HTR-8/SVneo (cell line): ENCODE measurements at places on chromosomes 5 and 9.

GRCh38 chr9:116066221-116066620 lies 87.4 kb upstream of the PAPPA start:
- no peak for DNase-seq

GRCh38 chr5:4646715-4647375 lies 493.3 kb upstream of the ADAMTS16 start:
- DNase-seq, result no peak

DNA sequence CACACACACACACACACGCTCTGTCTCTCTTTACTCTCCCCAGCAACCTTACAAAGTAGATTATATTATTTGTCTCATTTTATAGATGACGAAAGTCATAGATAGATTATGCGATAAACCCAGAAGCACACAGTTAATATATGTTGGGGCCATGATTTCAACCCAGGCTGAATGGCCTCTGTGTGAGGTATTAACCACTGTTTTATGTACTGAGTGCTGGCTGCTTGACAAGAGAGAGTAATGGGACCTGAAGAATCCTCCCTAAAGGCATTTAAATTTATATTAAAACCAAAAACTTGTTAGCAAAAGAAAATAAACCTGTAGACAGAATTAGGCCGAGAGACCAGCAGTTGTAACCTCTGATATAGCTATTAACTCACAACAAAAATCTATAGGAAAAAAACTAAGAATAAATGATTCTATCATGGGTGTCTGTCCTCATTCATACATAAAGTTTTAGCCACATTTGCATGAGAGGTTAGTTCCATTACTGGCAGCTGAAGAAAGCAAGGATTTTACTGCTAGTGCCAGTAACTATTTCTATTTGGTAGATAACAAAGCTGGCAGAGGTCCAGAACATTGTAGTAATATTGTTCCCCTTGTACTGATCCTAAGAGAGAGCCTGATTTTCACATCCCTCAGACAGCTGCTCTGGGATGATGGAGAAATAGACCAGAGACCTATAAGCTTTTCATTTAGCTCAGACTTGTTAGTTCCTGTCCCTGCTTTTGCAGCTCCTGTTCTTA lies 250.9 kb downstream of the ADGRV1 start:
- no peak for DNase-seq

DNA sequence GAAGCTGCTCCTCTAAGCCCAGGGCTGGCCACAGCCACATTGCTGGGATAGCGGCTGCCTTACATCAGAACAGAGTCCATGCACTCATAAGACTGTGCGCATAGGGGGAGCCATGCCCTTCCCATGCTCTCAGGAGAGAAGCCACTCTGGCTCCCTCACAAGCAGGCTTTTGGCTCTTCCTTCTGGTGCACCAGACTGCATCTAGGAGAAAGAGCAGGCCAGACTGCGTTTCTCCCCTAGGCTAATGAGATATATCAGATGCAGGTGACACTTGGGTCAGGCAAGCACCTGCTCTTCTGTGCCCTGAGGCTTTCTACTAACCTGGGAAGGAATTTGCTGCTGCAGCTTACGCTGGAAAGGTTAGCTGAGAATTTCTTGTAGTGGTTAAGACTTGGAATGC lies 43.2 kb upstream of the BRINP1 start:
- DNase-seq, result no peak

DNA sequence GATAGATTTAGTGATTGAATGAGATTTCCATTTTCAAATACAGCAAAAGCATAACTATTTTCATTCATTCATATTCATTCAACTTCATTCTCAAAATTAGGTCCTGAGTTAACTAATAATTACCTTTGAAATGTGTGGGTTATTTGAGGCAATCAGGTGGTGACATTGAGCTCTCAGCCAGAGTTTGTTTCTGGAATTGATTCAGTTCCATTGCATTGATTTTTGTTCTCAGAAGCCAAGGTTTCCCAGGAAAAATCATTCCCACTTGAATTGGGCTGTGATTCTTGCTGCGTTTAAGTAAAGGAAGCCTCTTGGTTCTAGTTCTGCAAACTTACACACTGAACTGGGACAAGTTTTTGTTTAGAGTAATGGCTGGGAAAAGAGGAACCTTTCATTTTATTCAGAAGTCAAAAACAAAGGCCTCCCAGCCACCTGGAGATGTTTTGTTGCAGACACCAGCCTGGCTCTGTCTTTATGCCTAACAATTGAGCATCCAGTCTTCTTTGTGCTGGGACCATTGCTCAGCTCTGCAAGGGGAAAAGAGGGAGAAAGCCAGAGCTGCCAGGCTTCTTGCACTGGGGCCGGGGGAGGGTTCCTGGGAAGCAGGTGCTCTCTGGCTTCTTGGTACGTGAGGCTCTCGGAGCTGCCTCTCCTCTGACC lies 198.6 kb downstream of the TRIO start:
- no peak for DNase-seq

DNA sequence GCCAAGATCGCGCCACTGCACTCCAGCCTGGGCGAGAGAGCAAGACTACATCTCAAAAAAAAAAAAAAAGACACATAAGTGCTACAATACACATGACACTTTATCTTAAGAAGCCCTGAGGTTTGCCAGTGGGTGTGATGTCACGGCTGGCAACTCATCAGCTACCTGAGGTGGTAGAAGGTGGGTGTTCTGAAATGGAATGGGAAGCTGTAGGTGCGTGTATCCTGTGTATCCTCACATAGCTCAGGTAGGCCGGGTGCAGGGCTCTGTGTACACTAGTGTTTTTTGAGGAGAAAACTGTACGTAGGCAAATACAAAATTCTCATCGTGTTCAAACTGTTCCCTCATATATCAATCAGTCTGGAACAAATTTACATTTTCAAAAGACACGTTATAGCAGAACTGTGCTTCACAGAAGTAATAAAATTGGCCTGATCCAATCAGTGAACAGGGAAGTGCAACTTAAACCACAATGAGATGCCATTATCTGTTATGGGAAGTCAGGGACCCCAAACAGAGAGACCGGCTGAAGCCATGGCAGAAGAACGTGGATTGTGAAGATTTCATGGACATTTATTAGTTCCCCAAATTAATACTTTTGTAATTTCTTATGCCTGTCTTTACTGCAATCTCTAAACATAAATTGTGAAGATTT lies 10.4 kb downstream of the BICD2 start:
- DNase-seq, result no peak

- DNase-seq, result peak; percentile 90
These were observed at the start of gene SNAPC3 for GRCh38 chr9:15422372-15423230. TSS of gene SNAPC3 (plus strand) at chr9:15422876. CDS start at chr9:15422880, 4 bp downstream.

DNA sequence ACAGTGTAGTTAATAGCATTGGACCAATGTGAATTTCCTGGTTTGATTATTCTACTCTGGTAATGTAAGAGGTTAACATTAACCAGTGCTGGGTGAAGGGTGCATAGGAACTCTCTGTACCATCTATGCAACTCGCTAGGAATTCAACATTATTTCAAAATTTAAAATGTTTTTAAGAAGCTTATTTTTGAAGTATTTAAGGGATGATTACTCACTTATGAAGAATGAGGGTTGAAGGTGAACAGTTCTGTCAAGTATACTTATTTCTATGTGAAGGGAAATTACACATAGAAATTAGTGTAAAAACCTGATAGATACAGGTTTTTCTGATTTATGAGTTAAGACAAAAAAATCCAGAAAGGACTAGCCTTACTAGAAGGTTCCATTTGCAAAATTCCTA lies 165.8 kb downstream of the INSYN2B start:
- DNase-seq, result no peak

- no peak for DNase-seq
These were observed 2.0 kb upstream of the CXXC5 start for GRCh38 chr5:139646111-139646510.

DNA sequence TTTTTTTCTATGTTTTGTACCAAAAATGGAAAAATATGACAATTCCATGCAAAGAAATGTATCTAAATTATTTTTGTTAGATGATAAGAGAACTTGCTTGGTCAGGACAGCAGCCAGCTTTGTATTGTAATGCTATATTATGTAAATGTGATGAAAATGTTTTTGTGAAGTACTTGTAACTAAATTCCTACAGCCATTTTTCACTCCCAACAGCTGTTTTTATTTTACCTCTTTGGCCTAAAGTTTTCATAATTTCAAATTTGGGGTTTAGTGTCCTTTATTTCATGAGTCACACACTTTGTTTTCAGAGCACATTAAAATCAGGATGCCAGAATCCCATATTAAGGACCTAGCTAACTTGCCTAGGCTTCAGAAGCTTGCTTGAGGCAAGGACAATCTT lies 64.1 kb downstream of the WDR41 start:
- no peak for DNase-seq

DNA sequence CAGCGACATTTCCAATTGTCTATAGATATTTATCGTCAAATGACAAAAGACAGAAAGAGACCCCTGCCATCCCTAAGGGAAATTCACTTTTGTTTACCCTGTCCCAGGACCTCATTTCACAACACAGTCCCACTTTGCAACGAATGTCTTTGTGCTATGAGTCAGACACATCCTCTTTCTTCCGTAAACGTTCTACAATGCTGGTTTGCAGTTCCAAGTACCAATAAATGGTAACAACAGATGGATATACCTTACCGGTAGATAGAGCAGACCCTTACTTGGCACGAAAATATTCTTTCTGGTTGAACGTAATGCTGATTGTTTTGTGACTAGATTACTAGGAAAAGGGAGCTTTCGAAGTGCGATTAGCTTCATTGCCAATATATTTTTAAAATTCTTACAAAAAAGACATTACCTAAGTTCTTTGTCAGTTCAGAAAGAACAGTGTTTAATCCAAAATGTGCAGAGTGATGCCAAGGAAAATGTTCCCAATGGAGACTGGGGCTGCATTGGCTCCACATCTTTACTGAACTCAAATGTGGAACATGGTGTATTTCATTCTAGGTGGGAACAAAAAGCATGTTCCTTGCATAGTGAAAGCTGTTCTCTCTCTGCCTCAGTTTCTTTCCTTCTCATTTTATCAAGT lies 202.5 kb upstream of the SLC27A6 start:
- DNase-seq, result no peak

DNA sequence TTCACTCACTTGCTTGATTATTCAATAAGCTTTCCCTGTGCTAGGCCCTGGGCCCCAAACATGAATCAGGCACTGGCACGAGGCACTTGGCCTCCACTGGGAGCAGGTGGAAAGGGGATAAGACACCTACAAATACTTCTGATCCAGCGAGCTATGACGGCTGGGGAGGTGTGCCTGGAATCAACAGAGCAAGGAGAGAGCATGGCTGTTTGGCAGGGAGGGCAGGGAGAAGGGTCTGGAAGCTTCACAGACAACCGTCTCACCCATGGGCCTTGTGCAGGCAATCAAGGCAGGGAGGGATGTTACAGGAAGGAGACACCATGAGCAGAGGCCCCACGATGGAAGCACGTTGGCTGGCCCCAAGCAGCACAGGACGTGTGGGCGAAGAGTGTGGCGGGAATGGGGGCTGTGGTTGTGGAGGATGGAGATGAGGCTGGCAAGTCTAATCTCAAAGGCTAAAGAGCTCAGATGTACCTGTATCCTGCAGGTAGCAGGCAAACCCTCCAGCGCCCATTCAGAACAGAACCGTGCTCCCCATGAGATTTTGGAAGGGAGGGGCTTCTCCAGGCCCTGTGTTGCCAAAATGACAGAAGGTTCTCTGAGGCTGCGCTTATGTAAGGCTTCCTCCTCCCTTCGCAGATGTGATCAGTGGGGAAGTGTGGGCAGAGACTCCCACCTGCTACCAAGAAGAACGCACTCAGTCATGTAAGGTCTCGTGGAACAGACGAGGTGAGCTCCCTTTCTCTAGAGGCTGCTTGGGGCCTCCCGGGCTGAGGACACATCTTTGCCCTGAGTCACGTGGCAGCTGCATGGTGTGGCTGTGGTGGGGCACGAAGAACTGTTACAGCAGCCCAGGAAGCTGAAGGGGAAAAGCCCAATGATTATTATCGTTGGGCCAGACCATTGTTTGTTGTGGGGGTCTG lies 189.7 kb downstream of the DAB2IP start:
- DNase-seq, result no peak

DNA sequence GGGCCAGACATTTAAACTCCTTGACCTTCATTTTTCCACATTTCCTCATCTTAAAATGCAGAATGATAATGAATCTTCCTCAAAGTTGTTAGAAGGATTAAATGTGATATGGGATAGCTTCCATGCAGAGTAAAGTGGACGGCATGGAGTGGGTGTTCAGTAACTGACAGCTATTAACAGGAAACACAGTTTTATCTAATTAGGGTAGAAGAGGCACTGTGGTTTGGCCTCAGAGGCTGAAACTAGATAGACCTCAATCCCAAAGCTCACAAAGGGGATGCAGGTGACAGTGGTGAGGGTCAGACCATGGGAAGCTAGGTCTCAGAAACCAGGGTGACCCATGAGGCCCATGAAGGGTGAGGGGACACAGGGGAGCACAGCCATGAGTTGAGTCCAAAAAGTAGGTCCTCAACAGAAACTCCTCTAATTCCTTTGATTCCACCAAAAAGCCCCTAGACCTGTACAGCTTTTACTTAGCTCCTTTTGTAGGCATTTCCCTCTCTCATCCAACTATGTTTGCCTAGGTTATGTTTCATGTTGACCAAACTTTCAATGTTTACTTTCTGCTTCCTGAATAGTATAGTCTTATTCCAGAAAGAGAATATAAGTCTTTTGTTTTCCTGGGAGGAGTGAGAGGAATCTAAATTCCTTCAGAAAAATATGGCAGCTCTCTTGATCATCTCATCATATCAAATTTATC lies 27.9 kb upstream of the GLDC start:
- no peak for DNase-seq

- no peak for DNase-seq
These were observed 98.0 kb downstream of the ENC1 start for GRCh38 chr5:74542482-74542881.
